8988T (cell line): ENCODE measurements at places on chromosomes 7 and 10.

- DNase-seq, result no peak
Observed at GRCh38 chr10:79047584-79047874, 21.2 kb upstream of the ZMIZ1 start.

DNA sequence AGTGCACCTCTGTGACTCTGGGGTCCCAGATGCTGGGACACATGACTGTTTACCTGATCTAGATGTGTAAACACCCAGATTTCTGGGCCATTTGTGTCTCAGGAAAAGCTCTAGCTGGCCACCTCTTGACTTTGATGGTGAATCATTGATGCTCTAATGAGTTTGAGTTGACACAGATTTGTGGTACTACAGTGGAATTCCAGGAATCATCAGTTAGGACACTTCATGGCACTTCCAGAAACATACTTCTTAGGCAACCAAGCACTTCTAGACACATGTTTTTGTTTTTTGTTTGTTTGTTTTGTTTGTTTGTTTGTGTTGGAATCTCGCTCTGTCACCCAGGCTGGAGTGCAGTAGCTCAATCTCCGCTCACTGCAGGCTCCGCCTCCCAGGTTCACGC lies 302.2 kb upstream of the ZMIZ1 start:
- no peak for DNase-seq

DNA sequence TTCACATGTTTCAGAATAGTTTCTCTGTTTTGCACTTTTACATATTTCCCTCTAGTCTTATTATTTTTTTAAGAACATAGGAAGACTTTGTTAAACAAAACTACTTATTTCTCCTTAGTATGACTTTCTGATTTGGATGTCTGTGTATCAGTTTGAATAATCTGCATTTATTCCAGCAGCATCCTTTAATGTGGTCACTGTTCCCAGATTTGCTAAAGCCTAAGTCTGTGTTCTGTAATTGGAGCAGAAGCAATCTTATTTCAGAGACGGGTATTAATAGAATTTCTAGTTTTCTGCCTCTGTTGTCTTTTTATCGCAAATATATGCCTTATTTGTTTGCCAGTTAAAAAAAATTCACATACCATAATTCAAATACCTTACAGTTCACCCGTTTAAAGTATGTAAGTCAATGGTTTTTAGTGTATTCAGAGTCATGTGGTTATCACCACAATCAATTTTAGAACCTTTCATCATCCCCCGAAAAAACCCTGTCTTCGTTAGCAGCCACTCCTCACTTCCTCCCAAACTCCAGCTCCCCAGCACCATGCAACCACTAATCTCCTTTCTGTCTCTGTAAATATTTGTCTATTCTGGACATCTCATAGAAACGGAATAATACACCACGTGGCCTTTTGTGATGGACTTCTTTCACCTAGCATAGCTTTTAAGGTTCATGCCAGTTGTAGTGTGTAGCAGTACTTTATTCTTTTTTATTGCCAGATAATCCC lies 58.7 kb downstream of the INPP5F start:
- DNase-seq, result no peak

DNA sequence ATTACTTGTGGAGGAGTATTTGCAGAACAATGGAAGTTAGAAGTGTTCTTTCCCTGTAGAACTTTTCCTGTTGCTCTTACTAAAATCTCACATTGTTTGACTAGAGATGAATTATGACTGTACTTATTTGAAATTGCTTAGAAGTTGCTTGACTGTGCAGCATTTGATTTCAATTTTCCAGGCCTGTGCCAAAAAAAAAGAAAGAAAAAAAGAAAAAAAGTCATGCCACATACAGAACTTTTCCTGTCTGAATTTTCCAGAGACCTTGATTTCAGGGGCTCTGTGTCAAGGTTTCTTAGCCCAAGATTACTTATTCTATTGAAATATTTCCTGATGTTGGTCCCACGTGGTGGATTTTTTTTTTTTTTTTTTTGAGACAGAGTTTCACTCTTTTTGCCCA lies 3.5 kb upstream of the FAM171A1 start:
- no peak for DNase-seq

GRCh38 chr10:11057018-11057417 lies 39.3 kb downstream of the CELF2 start:
- DNase-seq, result no peak

DNA sequence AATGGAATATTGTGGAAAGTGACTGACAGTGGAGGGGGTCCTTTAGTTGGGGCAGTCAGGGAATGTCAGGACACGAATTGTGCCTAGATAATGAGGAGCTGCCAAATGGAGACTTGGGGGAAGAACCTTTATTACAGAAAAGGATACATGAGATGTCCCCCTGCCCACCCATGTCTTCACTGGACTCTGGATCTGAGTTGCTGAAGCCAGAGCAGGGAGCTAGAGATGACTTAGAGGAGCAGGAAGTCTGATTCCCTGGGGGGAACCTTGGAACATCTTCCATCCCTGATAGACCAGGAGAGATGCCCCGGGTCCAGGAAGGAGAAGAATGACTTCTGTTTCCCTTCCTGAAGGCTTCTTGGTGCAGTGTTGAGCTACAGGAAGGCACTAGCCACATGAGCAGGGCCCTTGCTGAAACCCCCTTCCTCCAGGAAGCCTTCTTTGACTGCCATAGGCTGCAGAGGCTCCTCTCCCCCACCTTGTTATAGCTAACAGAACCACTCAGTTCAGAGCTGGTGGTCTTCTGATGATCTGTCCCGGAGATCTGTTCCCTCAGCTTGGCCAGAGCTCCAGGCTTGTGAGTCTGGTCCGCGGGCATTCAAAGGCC lies 747 bp upstream of the NEURL1 start:
- DNase-seq, result no peak

- DNase-seq, result no peak
Observed at GRCh38 chr10:48767373-48768143, 82.9 kb downstream of the WDFY4 start.

- DNase-seq, result no peak
Observed at GRCh38 chr10:118373786-118374185, 31.7 kb upstream of the FAM204A start.

GRCh38 chr10:92727550-92727949 lies 37.8 kb downstream of the HHEX start:
- DNase-seq, result no peak

GRCh38 chr7:5892498-5892897 lies 6.0 kb upstream of the CCZ1 start:
- no peak for DNase-seq

DNA sequence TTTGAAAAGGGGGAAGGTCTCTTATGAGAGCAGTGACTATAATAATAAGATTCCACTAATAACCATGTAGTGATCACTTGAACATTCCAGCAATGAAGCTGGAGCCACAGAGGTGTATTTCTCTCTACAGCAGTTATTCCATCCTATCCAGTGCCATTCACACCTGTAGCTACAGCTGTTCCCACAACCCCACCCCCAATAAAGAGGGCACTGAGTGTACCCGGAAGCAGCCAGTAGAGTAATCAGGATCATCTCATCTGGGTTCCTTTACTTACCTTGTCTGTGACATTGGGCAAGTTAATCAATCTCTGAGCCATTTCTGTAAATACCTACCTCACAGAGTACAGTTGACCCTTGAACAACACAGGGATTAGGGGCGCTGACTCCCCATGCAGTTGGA lies 188.7 kb downstream of the KIAA1217 start:
- DNase-seq, result no peak

GRCh38 chr10:17047908-17048307 lies 81.7 kb downstream of the CUBN start:
- no peak for DNase-seq

GRCh38 chr10:3902054-3902808 lies 117.2 kb upstream of the KLF6 start:
- DNase-seq, result no peak

- no peak for DNase-seq
Observed at GRCh38 chr7:156892081-156892800, 742 bp downstream of the LMBR1 start.

GRCh38 chr10:93454736-93455135 lies 27.4 kb downstream of the MYOF start:
- no peak for DNase-seq

DNA sequence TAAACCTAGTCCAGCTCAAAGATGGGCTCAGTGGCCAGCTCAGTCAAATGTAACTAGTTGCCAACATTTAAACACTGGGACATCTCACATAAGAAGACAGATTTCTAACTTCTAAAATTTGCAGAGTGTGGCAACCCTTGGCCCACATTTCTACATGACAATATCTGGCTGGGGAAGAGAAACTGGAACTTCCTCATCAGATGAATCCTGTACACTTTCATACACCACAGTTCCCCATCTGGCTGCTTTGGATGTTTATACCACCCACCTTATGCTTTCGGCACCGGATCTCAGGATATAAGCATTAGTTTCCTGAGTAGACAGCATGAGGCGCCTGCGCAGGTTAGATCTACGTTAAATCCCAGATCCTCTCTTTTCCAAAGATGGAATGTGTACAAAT lies 199.3 kb downstream of the PRKG1 start:
- no peak for DNase-seq

GRCh38 chr7:122198581-122198980 lies 54.5 kb upstream of the AASS start:
- DNase-seq, result no peak

GRCh38 chr7:82740246-82740848 lies 296.8 kb upstream of the CACNA2D1 start:
- no peak for DNase-seq

DNA sequence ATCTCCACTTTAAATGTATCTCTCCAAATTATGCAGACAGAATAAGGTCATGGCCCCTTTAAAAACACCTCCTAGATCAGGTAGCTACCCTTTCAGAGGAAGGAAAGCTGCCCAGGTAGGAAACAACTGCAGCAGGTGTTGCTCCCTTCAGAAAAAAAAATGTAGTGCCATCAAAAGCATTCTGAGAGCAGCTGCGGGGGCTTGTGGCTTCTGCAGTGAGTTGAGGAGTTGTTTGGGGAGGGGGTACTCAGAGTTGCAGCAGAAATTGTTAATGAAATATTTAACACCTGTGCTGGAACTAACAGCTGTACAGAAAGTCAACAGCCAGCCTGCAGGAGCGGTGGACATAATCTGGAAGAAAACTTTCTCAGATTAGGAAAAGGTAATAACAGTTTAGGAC lies 24.0 kb downstream of the CDHR3 start:
- no peak for DNase-seq

- peak; percentile 24 for DNase-seq
Observed at GRCh38 chr7:124033095-124033806, 384 bp upstream of the TMEM229A start.

- DNase-seq, result no peak
Observed at GRCh38 chr7:128799451-128799850, 7.7 kb downstream of the CCDC136 start.

GRCh38 chr10:61812052-61812721 lies 89.3 kb upstream of the ARID5B start:
- no peak for DNase-seq

GRCh38 chr7:2436341-2437104 lies 33.1 kb downstream of the CHST12 start:
- DNase-seq, result no peak

GRCh38 chr7:114819616-114820362 lies 102.1 kb upstream of the MDFIC start:
- no peak for DNase-seq

GRCh38 chr7:85471307-85471706 lies 284.5 kb upstream of the SEMA3D start:
- DNase-seq, result no peak
